ENCODE measurements at places on chromosomes 4 and X. TPM values are rescaled to one million over a fixed set of nuclear protein-coding genes. Genes with fewer than 3 reads are reported as not detected.

TENM3 gene
- total RNA-seq: 1.1 TPM

DNA sequence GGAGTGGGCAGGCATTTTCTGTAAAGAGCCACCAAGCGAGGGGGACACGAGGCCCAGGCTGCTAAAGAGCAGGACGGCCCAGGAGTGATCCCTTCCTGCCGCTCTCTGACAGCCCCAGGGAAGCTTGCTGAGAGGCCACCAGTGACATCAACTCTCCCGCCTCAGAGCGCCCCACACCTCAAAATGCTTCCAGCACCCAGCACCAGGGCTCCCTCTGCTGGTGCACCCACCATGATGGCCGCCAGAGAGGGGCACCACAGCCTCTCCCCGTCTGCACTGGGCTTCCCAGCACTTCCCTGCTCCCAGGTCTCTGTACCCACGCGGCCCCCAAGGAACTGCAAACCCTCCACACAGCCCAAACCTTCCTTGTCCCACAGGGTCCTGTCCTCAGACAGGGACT lies 40.4 kb downstream of the GAK start:
- no peak overlapping the region for H3K27ac ChIP-seq
- no peaks in the 10 kb centered on the region for H3K4me1 ChIP-seq
- H3K27me3 ChIP-seq: no peaks in the 10 kb centered on the region
- no peak for DNase-seq

EDA gene
- 6.0 TPM for total RNA-seq

GRCh38 chr4:101763576-101763975 lies 27.0 kb upstream of the BANK1 start:
- no peaks in the 10 kb centered on the region for H3K36me3 ChIP-seq
- H3K4me3 ChIP-seq: no peak overlapping the region
- DNase-seq: no peak
- H3K27me3 ChIP-seq: no peaks in the 10 kb centered on the region
- H3K4me1 ChIP-seq: no peaks in the 10 kb centered on the region
- no peak overlapping the region for H3K27ac ChIP-seq

- no peaks in the 10 kb centered on the region for H3K36me3 ChIP-seq
- H3K4me1 ChIP-seq: no peaks in the 10 kb centered on the region
- no peaks in the 10 kb centered on the region for H3K27me3 ChIP-seq
- no peak overlapping the region for H3K4me3 ChIP-seq
Observed at GRCh38 chrX:13235930-13236329, 83.9 kb downstream of the ATXN3L start.

DNA sequence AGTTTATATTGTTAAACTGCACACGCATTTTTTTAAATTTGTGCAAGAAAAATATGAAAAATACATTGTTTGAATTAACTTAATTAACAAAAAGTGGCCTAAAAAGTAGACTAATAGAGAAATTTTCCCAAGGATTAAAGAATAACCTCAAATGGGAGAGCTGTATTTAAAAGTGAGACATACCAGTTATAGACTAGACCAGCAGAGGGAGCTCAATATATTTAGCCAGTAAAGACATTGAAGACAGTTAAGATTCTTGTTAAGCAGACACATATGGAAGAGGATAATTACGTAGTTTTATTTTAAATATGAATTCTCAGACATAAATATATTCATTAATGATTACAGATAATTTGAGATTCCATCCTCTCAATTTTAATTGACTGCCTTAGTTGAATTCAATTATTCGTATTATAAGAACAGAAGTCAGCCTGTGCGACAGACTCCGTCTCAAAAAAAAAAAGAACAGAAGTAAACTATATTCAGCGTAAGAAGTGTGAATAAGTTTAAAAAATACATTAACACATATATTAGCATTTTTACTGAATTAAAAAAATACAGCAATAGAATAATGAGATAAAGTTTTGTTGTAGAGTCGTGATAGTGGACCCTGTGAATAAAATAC lies 64.8 kb downstream of the GLRA3 start:
- DNase-seq: no peak
- H3K4me1 ChIP-seq: no peaks in the 10 kb centered on the region
- H3K27me3 ChIP-seq: no peaks in the 10 kb centered on the region
- H3K27ac ChIP-seq: no peak overlapping the region

- H3K27me3 ChIP-seq: no peaks in the 10 kb centered on the region
- H3K27ac ChIP-seq: no peak overlapping the region
Observed at GRCh38 chr4:36230534-36230933, 13.8 kb downstream of the ARAP2 start.

DNA sequence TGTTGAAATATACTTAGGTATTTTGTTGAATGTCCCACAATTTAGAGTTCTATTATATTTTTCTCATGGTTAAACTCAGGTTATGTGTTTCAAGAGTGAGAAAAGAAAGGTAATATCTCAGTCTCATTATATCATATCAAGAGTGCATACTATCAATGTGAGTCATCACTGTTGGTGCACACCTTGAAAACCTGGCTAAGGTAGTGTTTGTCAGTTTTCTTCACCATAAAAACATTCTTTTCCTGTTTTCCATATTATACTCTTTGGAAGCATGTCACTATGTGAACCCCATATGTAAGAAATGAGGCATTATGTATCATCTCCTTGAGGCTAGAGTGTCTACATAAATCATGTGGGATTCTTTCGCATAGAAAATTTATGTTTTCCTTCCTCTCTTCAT lies 307.6 kb upstream of the CTSO start:
- no peaks in the 10 kb centered on the region for H3K36me3 ChIP-seq
- no peak overlapping the region for H3K27ac ChIP-seq
- no peak overlapping the region for H3K4me3 ChIP-seq
- no peaks in the 10 kb centered on the region for H3K4me1 ChIP-seq
- no peak for DNase-seq

OCIAD1 gene
- total RNA-seq: 104 TPM

DNA sequence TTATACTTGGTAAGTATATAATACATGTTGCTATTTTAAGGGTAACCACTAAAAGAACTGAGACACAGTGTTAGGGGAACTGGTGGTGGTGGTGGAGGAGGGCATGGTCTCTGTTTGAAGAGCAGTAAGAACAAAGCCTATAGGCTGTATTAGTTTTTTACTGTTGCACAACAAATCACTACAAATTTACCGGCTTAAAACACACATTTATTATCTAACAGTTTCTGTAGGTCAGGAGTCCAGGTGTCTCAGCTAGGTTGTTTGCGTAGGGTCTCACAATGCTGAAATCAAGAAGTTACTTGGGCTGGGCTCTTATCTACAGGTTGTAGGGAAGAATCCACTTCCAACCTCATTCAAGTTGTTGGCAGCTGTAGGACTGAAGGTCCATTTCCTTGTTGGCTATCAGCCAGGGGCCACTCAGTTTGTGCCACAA lies 52.6 kb downstream of the CASK start:
- DNase-seq: peak; percentile 38
- H3K27me3 ChIP-seq: no peaks in the 10 kb centered on the region
- no peak overlapping the region for H3K27ac ChIP-seq
- H3K36me3 ChIP-seq: no peaks in the 10 kb centered on the region
- H3K4me1 ChIP-seq: no peaks in the 10 kb centered on the region

DNA sequence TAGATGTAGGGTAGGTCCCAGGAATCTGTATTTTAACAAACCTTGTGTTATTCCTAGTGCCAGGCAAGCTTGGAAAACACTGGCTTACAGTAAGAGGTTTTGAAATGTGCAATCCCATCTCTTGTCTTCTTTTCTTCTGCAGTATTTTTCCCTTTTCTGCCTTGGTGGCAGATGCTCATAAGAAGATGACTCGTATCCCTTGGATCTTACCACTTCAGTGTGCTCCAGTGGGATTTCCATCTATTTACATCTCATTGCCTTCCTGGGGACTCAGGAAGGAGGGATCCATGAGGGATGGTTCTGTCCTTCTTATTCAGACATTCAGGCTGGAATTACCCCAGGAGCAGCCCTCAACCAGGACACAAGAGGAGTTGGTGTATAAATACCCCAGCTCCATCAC lies 136.6 kb downstream of the NHS start:
- H3K4me3 ChIP-seq: no peak overlapping the region
- no peaks in the 10 kb centered on the region for H3K4me1 ChIP-seq
- no peaks in the 10 kb centered on the region for H3K27me3 ChIP-seq
- no peak for DNase-seq
- no peak overlapping the region for H3K27ac ChIP-seq
- no peaks in the 10 kb centered on the region for H3K36me3 ChIP-seq

ARHGEF9 gene
- total RNA-seq: 16.0 TPM

GRCh38 chrX:68697036-68697435 lies 49.6 kb downstream of the STARD8 start:
- no peaks in the 10 kb centered on the region for H3K27me3 ChIP-seq
- H3K4me1 ChIP-seq: peaks cover 31% of the 10 kb centered on the region
- H3K4me3 ChIP-seq: no peak overlapping the region
- H3K36me3 ChIP-seq: no peaks in the 10 kb centered on the region
- H3K27ac ChIP-seq: peak overlapping the region; percentile 61

KCNE5 gene
- 2.4 TPM for total RNA-seq

DNA sequence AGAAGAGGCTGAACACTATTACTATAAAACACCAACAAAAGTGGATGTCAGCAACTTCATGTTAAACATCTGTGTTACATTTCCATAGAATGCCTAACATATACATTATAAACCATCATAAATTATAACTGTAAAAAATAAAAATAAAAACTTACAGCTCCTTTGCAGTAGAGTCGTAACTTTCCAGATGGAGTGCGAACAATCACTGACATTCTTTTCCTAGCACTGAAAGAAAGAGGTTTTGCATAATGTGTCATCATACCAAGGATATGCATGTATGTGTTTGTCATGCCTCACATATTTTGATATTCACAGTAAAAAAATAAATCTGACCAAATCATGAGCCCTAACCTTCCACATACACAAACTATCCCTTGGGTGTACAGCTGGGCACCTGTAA lies 113.1 kb downstream of the ATP8A1 start:
- no peak for DNase-seq
- H3K27ac ChIP-seq: no peak overlapping the region
- H3K4me3 ChIP-seq: no peak overlapping the region
- no peaks in the 10 kb centered on the region for H3K27me3 ChIP-seq
- no peaks in the 10 kb centered on the region for H3K36me3 ChIP-seq
- H3K4me1 ChIP-seq: no peaks in the 10 kb centered on the region

FAM114A1 gene
- 92.5 TPM for total RNA-seq

DNA sequence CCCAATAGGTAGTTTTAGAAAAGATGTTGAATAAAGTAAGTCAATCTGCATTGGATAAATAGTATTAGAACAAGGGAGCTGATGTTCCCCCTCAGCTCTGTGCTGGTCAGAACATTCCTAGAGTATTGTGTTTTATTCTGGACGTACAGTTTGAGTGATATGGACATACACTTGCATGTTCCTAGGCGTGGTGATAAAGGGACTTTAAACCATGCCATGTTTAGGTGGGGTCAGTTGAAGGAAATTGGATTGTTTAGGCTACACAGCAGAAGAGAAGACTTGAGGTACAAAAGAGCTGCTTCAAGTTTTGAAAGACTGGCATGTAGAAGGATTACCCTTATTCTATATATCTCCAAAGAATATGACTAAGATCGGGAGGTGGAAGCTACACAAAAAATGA lies 21.6 kb downstream of the GK start:
- H3K27ac ChIP-seq: no peak overlapping the region
- no peak overlapping the region for H3K4me3 ChIP-seq
- no peaks in the 10 kb centered on the region for H3K36me3 ChIP-seq
- no peaks in the 10 kb centered on the region for H3K27me3 ChIP-seq
- no peaks in the 10 kb centered on the region for H3K4me1 ChIP-seq

TMEM154 gene
- total RNA-seq: 6.3 TPM

GRCh38 chr4:37584071-37584470 lies 102.1 kb downstream of the RELL1 start:
- no peak overlapping the region for H3K4me3 ChIP-seq
- no peaks in the 10 kb centered on the region for H3K36me3 ChIP-seq
- no peak overlapping the region for H3K27ac ChIP-seq
- H3K27me3 ChIP-seq: no peaks in the 10 kb centered on the region

- peak within 1 kb of the TSS; percentile 96 for H3K27ac ChIP-seq
- H3K4me3 ChIP-seq: peak within 1 kb of the TSS; percentile 99
- DNase-seq: peak; percentile 83
- H3K27me3 ChIP-seq: no peaks in the 10 kb centered on the region
- peaks cover 9% of the 10 kb centered on the region for H3K36me3 ChIP-seq
- peaks cover 24% of the 10 kb centered on the region for H3K4me1 ChIP-seq
Observed at GRCh38 chr4:77156912-77157858, at the start of gene CCNG2. Gene CCNG2, plus strand, starts transcription at chr4:77157207. Its CDS starts 1,326 bp downstream, at chr4:77158533.

DNA sequence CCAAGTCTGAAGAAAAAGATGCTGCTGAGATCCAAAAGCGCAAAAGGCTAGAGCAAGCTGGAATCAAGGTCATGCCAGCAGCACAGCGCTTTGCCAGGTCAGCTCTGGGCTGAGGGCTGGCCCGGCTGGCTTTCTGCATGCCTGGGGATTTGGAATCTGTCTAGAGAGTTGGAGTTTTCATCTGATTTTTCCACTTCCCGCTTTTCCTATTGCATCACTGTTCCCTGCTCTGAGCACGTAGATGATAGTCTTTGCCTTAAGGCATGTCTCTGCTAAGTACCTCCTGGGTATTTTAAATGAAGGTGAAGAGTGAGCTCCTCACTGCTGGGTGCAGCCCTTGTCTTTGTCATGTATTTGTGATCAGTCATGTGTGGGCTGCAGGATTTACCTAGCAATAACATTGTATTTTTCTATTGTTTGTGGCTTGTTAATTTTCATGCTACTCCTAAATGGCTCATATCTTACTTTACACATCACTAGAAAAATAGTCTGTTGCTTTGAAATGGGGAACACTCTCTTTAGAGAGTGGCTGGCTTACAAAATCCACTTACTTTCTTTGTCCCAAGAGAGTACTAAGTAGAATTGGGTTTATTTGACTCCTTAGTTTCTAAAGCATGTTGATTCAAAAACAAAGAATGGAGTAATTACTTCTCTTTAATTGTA lies 82.8 kb downstream of the LIMCH1 start:
- H3K36me3 ChIP-seq: no peaks in the 10 kb centered on the region
- no peaks in the 10 kb centered on the region for H3K27me3 ChIP-seq
- no peak for DNase-seq
- no peaks in the 10 kb centered on the region for H3K4me1 ChIP-seq

SERPINA7 gene
- not detected for total RNA-seq

DNA sequence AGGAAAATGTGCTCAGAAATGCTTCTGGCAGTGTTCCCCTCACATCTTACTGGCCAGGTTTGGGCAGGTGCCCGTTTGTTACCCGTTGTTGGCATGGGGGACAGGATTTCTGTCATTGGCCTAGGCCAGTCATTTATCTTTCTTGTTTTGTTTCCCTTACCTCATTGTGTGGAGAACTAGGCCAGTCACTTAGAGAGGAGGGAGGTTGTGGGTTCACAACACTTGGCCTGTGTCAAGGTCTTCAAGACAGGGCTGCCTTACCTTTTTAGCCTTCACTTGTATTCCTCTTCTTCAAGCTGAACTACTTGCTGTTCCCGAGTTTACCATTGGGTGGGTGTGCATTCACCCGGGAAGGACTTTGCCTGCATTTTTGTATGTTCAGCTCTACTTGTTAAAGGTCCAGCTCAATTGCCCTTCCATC lies 17.7 kb downstream of the SNX25 start:
- H3K36me3 ChIP-seq: no peaks in the 10 kb centered on the region
- no peak overlapping the region for H3K4me3 ChIP-seq
- H3K27me3 ChIP-seq: no peaks in the 10 kb centered on the region

GRCh38 chr4:153260553-153261300 lies 56.5 kb downstream of the TRIM2 start:
- no peaks in the 10 kb centered on the region for H3K4me1 ChIP-seq
- no peaks in the 10 kb centered on the region for H3K27me3 ChIP-seq
- no peaks in the 10 kb centered on the region for H3K36me3 ChIP-seq
- DNase-seq: no peak
- H3K27ac ChIP-seq: no peak overlapping the region
- no peak overlapping the region for H3K4me3 ChIP-seq

- no peaks in the 10 kb centered on the region for H3K36me3 ChIP-seq
- H3K4me1 ChIP-seq: peaks cover 17% of the 10 kb centered on the region
- no peak for DNase-seq
- no peak overlapping the region for H3K4me3 ChIP-seq
- no peaks in the 10 kb centered on the region for H3K27me3 ChIP-seq
- peak overlapping the region; percentile 41 for H3K27ac ChIP-seq
Observed at GRCh38 chr4:48634688-48635308, 144.7 kb downstream of the ZAR1 start.
